Germinal center (tissue), 1 donor: ENCODE measurements at places on chromosomes 11 and 22.

GRCh38 chr11:134252346-134253187, 585 bp downstream of the THYN1 start:
- DNase-seq = peak; percentile 18

DNA sequence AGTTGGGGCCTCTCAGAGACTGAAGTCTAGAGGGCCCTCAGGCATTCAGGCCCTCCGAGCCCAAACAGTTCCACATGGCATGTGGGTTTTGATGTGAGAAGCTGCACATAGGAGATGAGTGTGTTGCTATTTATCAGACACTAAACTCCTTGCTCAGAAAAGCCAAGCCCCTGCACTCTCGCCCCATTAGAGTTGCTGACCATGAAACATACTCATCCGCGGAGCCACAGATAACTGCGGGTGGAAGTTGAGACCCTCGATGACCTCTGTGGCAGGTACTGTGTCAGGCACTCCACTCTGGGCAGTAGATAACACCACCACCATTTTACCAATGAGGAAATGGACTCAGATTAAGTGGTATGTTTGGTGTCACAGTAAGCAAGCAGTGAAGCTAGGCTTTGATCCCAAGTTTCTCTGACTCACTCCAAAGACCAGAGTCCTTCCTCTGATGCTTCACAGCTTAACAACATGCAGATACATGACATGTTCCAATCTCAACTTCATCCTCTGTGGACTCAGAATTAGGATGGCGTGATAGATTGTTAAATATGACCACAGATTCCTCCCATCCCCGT, 202.1 kb downstream of the ADAMTS15 start:
- DNase-seq = no peak

DNA sequence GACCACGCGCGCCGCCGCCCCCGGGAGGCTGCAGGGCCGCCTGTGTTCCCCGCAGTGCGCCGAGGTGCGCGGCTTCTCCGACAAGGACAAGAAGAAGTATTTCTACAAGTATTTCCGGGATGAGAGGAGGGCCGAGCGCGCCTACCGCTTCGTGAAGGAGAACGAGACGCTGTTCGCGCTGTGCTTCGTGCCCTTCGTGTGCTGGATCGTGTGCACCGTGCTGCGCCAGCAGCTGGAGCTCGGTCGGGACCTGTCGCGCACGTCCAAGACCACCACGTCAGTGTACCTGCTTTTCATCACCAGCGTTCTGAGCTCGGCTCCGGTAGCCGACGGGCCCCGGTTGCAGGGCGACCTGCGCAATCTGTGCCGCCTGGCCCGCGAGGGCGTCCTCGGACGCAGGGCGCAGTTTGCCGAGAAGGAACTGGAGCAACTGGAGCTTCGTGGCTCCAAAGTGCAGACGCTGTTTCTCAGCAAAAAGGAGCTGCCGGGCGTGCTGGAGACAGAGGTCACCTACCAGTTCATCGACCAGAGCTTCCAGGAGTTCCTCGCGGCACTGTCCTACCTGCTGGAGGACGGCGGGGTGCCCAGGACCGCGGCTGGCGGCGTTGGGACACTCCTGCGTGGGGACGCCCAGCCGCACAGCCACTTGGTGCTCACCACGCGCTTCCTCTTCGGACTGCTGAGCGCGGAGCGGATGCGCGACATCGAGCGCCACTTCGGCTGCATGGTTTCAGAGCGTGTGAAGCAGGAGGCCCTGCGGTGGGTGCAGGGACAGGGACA, 2.7 kb downstream of the NLRP6 start:
- no peak for DNase-seq

GRCh38 chr22:24954114-24954463, 1.6 kb downstream of the KIAA1671 start:
- DNase-seq = no peak

DNA sequence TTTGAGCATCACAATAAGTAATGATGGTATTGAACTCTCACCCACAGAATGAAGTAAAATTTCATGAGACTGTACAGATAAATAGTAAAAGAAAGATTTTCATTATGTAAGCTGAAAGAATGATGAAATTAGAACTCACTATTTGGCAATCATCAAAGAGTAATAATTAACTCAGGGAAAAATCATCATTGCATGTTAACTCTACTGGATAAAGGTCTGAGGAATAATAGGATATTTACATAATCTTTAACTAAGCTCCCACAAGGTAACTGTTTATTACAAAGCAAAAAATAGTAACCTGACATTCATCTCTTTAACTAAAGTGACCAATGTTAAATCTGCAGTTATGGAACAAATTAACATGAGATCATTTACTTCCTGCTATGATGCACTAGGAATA, 739.9 kb downstream of the FAM181B start:
- DNase-seq = no peak

- DNase-seq = no peak
Observed at GRCh38 chr11:843818-844692, 1.4 kb downstream of the TSPAN4 start.

DNA sequence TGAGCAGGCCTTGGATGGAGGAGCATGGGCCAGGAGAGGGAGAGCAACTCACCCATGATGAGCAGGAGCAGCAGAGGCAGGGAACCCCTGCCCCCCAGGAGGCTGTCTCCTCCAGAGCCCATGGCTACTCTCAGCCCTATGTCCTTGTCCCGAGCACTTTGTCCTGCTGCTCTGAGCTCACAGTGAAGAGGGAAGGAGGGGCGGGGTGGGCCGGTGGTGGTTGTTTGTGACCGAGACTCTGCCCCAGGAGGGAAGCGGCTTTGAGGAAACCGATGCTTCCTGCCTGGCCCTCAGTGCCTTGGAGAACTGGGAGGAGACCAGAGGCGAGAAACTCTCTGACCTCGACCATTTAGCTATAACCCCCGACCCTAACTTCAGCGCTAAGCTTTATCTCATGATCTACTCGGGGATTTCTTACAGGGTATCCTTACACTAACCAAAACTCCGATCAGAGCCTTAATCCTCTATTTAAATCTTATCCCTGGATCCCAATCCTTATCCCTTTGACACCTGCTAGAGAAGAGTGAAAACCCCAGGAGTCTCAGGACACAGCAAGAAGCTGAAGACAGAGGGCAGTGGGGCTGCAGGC, at the start of gene ROBO4:
Gene ROBO4, minus strand, starts transcription at position 192 of the 589 bp plus-strand sequence. Its CDS starts 70 bp downstream, at position 122.
- no peak for DNase-seq

DNA sequence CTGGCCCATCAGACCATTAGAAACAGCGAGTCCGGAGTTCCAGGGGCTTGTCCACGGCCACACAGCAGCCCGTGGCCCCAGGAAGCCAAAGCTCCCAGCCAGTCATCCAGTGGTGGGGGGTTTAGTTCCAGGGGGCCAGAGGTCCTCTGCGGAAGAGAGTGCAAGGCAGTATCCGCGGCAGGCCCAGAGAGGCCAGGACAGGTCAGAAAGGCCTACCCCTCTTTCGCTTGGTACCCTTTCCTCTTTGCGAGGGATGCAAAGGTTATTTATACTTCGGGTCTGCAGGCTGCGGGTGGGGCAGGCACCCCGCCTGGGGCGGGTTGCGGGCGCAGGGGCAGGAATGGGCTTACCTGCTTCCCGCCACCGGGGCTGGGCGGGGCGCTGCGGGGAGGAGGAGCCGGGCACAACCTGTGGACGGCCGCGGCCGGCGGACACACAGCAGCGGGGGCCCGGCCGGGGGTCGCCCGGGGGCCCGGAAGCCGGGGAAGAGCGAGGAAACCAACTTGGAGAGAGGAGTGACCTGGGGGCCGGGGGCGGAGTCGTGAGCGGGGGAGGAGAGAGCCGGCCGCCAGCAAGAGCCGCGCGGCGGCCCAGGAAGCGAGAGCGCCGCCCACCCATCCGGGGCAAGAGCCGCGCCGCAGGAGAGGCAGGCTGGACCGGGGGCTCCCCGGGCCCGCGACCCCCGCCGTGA, at the start of gene SH3BP1:
Gene SH3BP1, plus strand, starts transcription at position 600 of the 691 bp plus-strand sequence. CDS start 119 bp downstream, outside the sequence.
- DNase-seq = peak; percentile 68

DNA sequence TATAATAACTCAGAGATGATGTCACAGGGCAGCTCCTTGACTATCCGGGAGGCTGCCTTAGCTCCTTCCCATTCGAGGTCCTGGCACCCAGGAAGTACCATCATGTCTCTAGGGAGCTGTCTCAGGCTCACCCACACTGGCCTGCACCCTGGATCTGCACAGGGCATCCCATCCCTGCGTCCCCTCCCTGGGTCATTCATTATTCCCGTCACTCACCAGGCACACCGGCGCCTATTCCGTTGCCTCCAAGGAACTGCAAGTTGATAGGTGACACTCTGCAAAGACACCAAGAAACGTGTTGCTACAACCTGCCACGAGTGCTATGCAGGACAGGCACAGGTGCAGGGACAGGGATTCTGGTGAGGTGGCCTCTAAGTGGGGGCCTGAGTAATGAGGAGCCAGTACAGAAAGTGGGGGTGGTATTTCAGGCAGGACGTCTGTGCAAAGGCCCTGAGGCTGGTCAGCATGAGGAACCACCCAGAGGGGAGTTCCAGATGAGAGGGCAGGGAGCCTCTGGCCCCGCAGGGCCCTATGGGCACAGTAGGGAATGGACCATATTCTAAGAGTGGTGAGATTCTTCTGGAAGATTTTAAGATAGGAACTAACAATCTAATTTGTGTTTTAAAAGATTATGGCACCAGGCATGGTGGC, 71.6 kb upstream of the SHANK2 start:
- DNase-seq = no peak

DNA sequence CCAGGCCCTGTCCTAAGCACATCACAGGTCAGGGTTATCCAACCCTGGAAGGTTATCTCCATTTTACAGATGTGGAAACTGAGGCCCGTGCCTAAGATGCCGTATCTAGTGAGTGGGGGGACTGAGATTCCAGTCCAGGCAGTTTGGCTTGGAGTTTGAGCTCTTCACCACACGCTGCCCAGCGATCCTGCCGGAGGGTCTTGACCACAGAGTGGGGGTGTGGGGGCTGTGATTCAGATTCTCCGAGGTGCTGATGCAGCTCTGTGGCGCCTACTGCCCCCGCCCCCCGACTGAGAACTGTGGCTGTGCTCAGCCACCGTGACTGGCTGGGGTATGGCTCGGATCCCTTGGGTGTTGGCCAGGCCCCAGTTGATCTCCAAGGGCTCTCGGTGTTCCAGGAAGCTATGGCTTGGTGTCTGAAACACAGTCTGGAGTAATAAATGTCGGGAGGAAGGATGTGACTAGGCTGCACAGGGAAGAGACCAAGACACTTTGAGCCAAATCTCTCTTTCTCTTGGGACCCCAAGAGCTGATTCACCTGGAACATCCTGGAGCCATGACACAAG, 60.6 kb upstream of the RASD2 start:
- DNase-seq = no peak

GRCh38 chr11:107018219-107018901, at the start of gene GUCY1A2:
Gene GUCY1A2 (minus strand): TSS chr11:107018476. CDS start chr11:107018055, 421 bp downstream.
- DNase-seq = peak; percentile 15

DNA sequence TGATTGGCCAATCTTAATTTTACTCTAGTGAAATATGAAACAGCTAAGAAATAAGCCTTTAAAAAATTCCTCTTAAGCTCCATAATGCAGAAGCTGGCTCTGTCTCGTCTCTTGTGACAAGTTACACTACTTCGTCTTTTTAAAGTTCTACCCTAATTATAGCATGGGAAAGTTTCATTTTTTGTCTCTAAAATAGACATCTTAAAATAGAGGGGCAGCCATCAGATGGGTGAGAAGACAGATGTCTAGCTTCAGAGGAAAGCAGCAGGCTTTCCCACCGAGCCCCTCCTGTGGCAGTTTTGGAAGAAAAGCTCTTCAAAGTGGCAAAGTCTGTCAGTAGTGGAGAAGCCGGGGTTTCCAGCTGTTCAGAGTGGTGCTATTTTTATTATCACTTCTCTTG, 39.5 kb downstream of the XRRA1 start:
- DNase-seq = peak; percentile 9

DNA sequence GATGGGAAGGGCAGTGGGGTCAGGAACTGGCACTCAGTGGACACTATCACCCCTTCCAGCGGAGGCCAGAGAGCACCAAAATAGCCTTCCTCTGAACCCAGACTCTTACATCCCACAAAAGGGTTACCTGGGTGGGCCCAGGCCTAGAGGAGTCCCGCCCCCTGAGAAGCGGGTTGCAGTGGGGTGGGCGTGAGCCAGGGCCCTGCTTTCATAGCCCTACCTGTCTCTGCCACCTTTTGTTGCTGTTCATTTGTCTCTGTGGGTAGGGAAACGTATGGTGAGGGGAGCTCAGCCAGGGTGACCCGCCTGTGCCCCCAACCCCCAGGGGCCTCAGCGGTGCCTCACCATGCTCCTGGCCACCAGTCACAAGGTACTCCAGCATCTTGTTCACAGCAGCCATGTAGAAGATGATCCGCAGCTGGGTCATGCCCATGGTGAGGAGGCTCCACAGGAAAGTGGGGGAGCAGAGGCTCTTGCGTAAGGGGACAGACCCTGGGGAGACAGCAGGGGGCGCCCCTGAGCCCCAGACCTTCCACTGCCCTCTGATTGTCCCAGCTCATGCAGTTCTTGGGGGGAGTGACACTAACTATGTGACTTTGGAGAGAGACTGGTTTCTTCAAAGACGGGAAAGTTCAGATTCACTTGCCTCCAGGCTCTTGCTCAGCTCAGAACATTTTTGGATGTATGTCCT, 24.0 kb downstream of the SLC43A1 start:
- DNase-seq = no peak

GRCh38 chr11:69100454-69101114, 51.9 kb downstream of the TPCN2 start:
- DNase-seq = no peak

DNA sequence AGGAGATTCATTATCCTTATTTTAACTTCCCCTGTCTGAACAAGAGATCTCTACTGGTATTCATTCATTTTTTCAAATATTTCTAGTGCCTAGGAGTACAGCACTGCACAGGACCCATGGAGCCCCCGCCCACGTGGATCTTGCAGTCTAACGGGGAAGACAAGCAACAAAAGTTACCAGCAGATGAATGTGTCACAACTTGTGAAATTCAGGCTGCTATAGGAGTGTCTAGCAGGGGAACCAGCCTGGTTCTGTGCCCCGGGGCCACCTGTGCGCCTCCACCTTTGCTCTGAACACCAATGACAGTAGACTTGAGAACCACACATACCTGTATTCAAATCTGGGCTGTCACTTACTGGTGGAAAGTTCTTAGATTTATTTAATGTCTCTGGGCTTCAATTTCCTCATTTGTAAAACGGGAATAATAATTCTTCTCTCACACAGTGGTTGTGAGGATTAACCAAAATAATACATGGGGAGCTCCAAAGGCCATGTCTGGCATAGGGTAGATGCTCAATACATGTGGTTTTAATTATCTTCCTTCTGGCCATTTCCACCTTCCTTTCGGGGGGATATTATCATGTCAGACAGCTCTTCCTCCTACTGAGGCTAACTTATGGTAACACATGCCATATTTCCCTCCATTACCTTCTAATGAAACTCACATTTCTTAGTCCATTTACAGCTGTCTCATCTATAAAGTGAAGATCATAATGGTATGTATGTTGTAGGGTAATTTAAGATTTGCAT, 17.8 kb downstream of the POU2AF1 start:
- DNase-seq = no peak

- DNase-seq = no peak
Observed at GRCh38 chr22:33440756-33441155, 382.6 kb upstream of the SYN3 start.

DNA sequence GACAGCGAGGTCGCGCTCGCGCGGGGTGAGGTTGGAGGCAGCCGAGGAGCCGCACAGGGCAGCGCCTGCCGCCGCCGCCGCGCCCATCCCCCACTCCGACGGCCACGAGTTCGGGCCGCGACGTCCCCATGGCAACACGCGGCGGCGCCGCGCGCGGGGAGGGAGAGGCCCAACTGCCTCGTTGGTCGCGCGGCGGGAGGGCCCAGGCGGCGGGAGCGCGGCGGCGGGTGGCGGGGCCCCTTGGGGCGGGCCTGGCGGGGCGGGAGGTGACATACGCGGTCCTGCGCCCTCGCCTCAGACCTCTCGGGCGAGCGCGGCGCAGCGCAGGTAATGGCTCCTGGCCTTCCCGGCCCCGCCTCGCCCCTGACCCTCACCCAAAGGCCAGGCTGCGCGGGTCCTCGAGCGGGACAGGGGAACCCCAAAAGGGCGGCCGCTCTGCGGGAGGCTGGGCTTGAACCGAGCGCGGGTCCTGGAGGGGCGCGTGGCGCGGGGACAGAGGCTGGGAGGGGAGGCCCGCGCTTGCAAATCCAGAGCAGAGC, at the start of gene DEUP1:
Gene DEUP1, plus strand, starts transcription at position 297 of the 539 bp plus-strand sequence. CDS start 1,518 bp downstream, outside the sequence.
- peak; percentile 17 for DNase-seq
